Stimulated activated CD8-positive, alpha-beta memory T cell treated with anti-CD3 and anti-CD28 coated beads, Interleukin-4, amount 100 ng/mL, for 1 hour (primary cell): ENCODE measurements at places on chromosomes 5 and 9.

DNA sequence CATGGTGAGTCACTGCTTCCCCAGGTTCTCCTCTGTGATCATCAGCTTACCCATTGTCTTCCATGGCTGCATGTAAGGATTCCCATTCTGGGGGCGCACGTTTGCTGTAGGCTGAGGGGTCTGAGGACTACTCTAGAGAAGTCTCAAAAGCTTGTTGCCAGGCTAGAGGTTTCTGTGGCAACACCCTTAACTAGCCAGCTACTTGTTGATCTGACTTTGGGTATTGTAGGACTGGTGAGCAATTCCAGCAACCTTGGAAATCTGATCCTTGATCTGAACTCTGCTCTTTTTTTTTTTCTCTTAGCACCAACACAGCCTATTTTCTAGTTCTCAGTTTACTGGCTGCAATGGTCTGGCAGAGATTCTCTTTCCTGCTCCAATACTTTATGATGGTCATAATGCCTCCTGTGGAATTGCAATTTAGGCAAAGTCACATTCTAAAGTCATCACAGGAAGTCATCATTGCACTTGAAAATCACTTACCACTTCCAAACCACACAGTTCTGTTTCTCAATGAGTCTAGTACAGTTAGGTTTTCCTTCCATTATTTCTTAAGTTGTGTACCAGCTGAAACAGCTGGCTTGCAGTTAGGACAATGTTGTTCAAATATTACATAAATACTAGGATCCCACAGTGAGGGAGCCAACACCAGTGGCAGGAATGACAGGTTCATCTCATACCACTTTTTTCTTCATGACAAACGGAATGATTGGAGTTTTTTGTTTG, 110.3 kb downstream of the SLC12A2 start:
- DNase-seq, result no peak

DNA sequence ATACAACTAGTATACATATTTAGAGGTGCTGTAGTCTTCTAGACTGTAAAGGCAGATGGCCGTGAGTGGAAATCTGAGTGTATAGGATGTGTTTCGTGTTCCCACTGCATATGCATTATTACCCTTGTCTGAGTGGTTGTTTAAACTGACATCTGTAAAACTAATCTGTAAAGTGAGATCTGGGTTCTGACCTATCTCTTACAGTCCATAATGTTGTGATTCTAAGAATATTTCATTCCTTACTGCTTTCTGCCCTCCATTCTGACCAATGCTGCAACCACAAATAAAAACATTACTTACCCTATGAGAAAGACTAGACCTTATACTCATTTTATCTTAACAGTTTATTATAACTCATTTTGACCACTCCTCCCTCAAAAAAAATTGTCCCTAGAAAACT, 47.6 kb upstream of the MACIR start:
- DNase-seq, result no peak

GRCh38 chr9:71941060-71941568, 29.7 kb downstream of the C9orf85 start:
- DNase-seq, result no peak

- DNase-seq, result no peak
Measured at GRCh38 chr5:172827841-172828240, 6.2 kb upstream of the ERGIC1 start.

DNA sequence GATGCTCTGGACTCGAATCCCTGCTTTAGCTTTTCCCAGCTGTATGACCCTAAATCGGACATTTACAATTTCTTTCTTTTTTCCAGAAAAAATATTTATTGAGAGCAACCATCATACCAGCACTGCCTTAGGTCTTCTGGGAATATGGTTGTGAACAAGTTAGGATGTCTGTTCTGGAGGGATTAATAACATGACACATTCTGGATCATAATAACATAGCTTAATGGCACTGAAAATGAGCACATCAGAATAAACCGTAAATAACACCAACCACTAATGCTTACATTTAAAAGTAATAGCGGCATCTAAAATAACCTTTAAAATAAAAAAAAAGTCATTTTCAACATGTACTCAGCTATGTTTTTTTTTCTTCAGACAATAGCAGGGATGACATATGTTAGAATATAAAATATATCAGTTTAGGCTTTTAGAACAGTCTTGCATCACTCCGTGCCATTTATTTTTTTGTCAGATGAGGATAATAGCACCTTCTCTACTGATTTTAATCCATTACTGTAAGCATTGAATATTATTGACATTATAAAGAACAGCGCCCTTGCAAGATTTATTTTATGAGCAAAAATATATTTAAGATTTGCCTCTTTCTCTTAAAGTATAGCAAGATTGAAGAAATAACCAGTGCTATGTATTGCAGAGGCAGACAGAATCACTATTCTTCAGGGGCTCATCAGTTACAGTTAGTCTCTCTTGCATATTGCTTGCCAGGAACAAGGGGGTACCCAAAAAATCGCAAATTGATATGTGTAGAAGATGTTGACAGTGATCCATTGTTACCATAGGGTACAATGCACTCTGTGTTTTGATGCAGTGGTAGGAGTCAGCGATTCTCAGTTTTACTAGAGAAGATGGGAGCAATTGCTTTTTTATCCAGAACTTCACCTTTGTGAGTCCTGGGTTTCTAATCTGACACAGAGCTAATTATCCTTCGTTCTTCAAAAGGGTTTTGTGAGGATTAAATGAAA, 168.4 kb upstream of the NR3C1 start:
- DNase-seq, result no peak

- no peak for DNase-seq
Measured at GRCh38 chr9:126439402-126439765, 112.8 kb downstream of the MVB12B start.

GRCh38 chr5:171724468-171725204, 61.0 kb upstream of the SMIM23 start:
- no peak for DNase-seq

GRCh38 chr9:37336150-37336549, 86.3 kb upstream of the GRHPR start:
- DNase-seq, result no peak

GRCh38 chr5:35924122-35924949, 14.1 kb downstream of the CAPSL start:
- no peak for DNase-seq

- no peak for DNase-seq
Measured at GRCh38 chr9:84597131-84597530, 72.4 kb upstream of the NTRK2 start.

- DNase-seq, result peak; percentile 27
Measured at GRCh38 chr9:122912964-122913673, at the start of gene ZBTB6. Gene ZBTB6, minus strand, starts transcription at chr9:122913323. Its CDS starts 1,251 bp downstream, at chr9:122912072.
